ENCODE measurements at places on chromosomes 4 and X.

DNA sequence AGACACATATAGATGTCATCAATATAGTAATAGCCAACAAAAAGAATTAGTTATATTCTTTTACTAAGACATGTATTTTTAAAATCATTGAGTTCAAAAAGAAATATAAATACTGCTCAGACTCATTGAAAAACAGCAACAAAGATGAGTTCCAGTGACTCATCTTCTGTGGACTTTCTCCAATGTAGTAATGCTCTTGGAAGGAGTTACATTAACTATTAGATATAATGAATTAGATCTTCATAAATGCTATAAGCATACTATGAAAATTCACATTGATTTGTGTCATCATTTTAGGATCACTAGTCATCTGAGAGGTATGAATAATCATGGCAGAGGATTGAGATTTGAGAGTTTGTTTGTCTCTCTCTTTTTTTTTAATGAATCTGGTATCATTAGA lies 547.8 kb upstream of the PCDH7 start:
- DNase-seq: no peak

DNA sequence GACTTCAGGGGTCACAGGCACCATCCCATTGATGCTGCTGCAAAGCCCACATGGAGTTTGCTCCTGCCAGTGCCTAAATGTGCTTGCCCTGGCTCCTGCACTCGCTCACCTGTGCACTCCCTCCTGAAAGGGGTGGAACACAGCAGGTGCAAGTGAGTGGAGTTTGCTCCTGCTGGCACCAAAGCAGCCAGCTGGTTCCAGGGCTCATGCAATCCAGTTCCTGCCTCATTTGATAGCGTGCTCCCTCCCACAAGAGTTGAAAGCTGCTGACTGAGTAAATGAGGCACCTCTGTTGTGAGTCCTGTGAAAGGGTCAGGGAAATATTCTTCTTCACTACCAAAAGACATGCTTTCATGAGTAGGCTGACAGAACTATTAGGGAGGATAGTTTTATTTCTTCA lies 30.5 kb downstream of the CXCL8 start:
- no peak for DNase-seq

DNA sequence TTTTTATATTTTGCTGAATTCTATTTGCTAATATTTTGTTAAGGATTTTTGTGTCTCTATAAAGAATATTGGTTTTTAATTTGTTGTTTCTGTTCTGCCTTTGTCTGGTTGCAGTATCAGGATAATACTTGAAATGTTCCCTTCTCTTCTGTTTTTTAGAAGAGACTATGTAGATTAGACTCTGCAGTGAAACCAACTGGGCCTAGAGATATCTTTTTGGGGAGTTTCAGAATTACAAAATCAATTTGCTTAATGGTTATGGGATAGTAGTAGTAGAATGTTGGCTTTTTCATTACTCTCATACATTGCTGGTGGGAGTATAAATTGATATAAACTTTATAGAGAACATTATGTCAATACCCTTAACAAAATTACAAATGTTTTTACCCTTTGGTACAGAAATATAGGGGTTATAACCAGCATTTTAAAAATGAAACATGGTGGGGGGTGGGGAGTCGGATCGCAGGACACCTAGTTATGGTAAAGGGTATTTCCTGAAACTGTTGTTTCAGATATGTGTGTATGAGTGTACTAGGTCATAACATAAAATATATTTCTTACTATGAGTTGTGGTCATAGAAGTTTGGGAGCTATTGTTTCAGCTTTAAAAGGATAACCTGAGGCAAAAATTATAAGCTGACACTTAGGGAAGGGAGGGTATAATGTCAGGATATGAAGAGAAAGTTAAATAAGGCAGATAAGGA lies 29.0 kb downstream of the CLOCK start:
- DNase-seq: no peak

GRCh38 chrX:129982300-129983251 lies at the start of gene BCORL1:
BCORL1 (plus strand) TSS chrX:129982635; CDS start chrX:130005232, 22,597 bp downstream.
- DNase-seq: peak; percentile 87

- no peak for DNase-seq
These were observed 36.9 kb downstream of the EVC start for GRCh38 chr4:5747738-5748375.

- no peak for DNase-seq
These were observed 42.8 kb upstream of the CHRNA9 start for GRCh38 chr4:40292313-40292759.

DNA sequence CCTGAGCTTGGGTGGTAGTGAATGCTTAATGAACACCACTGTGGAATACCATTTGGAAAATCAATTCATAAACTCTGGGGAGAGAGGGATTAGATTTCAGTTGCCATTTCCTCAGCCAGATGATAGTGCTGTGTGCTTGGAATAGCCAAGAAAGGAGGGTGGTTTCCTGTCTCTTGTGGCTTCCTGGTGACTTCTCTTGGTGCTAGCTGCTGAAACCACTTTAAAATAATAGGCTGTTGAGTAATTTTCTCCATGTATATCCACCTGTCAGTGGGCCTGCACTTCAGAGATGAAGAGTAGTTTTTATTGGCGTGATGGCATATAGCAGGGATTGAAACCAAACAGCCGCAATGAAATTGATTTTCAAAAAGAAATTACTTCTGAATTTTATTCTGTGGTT lies 11.8 kb downstream of the EDA start:
- no peak for DNase-seq

DNA sequence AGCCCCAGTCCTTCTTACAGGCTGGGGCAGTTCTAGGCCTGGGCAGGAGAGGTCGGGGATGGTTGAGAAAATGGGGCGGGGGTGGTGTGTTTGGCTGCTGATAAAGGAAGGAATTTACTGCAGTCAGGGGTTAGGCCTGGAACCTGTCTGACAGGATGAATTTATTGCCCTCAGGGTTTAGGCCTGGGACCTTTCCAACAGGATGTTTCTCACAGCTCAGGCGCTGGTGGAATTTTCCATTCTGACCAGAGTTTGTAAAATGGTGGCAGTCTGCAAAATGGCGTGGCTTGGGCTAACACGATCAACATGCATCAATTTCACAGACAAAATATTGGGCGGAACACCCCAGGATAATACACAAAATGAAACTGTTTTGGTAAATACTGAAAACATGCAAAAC lies 83.5 kb upstream of the SPIN4 start:
- no peak for DNase-seq

DNA sequence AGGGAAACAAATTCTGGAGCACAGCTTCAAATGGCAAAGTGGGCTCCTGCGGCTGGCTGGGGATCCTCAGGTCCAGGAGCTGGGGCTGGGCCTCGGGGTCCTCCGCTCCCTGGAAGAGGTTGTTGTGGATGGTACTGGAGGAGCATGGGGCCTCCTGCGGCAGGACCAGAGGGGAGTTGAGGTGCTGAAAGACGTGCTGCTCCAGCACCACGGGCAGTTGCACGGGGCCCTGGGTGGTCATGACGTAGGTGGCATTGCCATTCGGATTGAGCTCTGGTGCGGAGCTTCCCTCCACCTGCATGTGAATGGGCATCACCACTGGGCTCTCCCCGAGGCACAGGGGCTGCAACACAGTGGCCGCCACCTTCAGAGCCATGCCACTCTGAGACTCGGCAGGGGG lies 59.7 kb downstream of the RAI2 start:
- DNase-seq: no peak

DNA sequence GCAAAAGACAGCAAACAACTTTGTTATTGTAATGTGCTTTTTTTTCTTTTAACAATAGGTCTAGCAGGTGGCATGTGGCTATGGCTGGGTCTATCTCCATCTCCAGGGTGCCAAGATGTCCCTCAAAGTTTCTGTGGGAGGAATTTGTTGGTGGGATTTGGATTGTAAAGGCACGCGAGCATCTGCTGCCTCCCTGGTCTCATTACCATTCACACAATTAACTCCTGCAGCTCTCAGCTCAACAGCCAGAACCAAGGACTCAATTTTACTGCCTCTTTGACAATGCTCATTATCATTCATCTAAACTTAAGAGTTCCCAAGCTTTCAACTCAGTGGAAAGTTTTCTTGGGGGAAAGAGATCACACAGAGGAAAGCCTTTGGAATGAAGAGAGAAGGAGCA lies 10.9 kb upstream of the PCDH18 start:
- DNase-seq: no peak

- no peak for DNase-seq
These were observed 787.9 kb upstream of the GALNTL6 start for GRCh38 chr4:171025343-171025742.

GRCh38 chr4:13988353-13989305 lies 361.1 kb upstream of the BOD1L1 start:
- DNase-seq: peak; percentile 72

DNA sequence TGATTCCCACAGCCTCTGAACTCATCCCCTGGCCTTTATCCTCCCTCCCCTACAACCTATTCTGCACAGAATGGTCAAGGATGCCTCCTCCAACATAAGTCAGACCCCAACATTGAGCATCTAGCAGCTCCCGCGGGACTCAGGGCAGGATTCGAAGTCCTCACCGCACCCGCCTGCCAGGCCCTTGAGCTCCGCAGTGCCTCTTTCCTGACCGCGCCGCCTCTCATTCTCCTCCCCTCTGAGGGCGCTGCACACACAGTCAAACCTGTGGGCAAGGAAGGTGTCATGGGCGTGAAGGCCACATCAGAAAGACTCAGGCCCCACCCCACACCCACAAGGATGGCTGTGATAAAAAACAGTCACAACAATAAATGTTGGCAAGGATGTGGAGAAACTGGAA lies 84.1 kb downstream of the CPZ start:
- DNase-seq: no peak

- peak; percentile 57 for DNase-seq
These were observed 13.8 kb upstream of the ENOX2 start for GRCh38 chrX:130916636-130917422.

DNA sequence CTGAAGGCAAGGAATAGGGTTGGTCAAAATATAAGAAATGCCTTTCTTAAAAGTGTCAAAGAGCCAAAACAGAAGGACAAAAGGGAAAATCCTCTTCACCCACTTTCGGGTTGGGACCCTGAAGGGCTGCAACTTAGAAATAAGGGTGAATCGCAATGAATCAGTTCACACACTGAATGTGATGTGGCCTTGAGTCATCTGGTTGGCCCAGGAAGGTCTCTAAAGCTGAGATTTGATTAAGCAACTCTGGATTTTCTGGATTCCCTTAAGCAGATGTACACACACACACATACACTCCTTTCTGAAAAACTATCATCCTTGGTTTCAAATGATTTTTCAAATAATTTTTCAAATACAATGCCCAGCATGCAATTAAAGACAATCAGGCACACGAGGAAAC lies 13.1 kb downstream of the TAB3 start:
- no peak for DNase-seq

DNA sequence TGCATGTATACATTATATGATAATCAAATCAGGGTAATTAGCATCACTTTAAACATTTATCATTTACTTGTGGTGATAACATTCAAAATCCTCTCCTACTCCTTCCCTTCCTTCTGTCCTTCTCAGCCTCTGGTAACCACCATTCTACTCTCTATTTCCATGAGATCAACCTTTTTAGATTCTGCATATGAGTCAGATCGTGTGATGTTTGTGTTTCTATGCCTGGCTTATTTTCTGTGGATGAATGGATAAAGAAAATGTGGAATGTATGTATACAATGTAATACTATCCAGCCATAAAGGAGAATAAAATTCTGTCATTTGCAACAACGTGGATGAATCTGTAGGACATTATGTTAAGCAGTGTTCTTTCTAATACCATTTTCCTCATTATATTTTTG lies 123.9 kb downstream of the NAA11 start:
- no peak for DNase-seq

DNA sequence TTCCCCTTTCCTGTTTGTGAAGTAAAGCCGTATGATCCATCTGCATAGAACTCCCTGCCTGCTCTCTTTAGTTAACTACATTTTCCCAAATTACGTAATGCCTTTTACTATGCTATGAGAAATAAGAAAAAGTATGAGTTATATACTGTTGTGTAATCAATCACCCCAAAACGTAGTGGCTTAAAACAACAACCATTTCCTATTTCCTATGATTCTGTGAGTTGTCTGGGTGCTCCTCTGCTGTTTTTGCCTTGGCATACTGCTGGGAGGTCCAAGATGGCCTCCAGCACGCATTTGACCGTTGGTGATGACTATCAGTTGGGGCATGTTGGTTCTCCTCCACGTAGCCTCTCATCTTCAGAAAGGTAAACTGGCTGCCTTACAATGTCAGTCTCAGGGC lies 39.8 kb downstream of the BBS12 start:
- no peak for DNase-seq

- DNase-seq: no peak
These were observed 415.0 kb upstream of the RPS6KA3 start for GRCh38 chrX:20681683-20682082.

DNA sequence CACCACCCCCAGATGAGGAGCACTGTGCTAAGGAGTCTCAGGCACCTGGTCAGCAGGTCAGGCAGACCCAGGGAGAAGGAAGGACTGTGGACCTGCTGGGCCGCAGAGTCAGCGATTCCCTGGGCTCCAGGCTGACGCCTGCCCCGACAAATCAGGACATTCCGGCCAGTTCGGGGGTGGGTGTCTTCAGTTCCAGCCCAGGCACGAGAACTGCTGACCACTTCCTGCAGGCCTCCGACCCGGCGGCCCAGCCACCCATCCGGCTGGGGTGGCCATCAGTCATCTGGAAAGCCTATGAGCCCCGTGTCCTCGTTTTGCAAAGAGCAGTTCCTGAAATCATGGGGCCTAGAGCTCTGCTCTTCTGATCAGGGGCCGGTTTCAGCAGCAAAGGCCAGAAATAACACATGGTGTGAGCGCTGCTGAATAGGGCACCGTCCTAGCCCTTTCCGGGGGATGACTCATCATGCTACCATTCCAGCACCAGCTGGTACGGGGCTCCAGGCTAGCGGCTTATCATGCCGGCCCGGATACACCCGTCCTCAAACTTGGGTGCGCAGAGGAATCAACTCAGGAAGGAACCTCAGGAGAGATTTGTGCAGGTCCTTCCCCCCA lies 7.8 kb upstream of the SH3TC1 start:
- peak; percentile 51 for DNase-seq

GRCh38 chrX:86329174-86329573 lies 180.9 kb downstream of the DACH2 start:
- DNase-seq: no peak

DNA sequence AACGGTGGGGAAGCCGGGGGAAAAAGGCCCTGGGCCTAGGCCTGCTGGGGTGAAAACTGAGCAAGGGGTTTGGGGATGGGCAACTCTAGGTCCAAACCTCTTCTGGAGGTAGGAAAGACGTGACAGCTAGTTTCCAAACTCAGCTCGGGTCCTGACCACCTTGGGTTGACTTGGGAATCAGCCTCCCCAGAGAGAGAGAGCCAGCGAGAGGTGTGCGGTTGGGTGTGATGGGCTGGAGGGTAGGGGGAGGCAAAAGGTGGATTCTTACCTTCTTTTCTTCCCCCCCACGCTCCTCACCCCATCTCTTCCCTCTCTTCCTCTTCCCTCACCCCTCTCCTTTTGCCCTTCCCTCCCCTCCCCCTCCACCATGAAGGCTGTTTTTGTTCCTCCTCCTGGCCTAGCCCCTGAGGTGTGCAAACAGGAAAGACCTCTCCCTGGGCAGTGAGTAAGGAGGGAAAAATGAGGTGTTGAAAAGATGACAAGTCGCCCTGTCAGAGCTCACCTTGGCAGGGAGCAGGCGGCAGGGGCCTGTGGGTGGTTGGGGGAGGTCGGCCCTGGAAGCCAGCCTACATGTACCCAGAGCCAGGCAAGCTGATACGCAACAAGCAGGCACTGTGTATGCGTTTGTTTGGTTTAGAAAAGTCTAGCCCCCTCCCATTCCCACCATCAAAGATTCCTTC lies 14.8 kb downstream of the PJA1 start:
- no peak for DNase-seq

GRCh38 chrX:18885328-18886004 lies 98.4 kb downstream of the PHKA2 start:
- DNase-seq: no peak
